Natural killer cell (primary cell): ENCODE measurements at places on chromosomes 5 and 9.

GRCh38 chr5:59180515-59180914, 597.6 kb downstream of the RAB3C start:
- DNase-seq, result no peak

DNA sequence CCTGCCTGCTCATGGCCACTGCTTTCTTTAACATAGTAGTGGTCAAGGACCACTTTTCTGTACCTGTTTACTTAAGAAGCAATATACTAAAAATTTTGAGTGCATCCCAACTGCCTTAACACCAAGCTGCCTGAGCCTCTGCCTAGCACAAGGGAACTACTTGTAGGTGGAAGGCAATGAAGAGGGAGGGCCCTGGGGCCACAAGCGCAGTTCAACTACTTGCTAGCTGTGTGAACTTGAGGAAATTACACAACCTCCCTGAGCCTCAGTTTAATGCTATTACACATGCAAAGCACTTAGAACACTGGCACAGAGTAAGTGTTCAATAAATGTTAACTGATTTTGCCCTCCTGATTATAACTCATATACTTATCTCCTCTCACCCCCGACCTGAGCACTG, 6.3 kb downstream of the ARL15 start:
- DNase-seq, result no peak

GRCh38 chr9:92711146-92711545, 41.2 kb upstream of the IPPK start:
- DNase-seq, result no peak

- DNase-seq, result no peak
Measured at GRCh38 chr5:133117912-133118445, 66.2 kb downstream of the HSPA4 start.

GRCh38 chr5:123753937-123754891, 242.2 kb downstream of the CSNK1G3 start:
- DNase-seq, result no peak

DNA sequence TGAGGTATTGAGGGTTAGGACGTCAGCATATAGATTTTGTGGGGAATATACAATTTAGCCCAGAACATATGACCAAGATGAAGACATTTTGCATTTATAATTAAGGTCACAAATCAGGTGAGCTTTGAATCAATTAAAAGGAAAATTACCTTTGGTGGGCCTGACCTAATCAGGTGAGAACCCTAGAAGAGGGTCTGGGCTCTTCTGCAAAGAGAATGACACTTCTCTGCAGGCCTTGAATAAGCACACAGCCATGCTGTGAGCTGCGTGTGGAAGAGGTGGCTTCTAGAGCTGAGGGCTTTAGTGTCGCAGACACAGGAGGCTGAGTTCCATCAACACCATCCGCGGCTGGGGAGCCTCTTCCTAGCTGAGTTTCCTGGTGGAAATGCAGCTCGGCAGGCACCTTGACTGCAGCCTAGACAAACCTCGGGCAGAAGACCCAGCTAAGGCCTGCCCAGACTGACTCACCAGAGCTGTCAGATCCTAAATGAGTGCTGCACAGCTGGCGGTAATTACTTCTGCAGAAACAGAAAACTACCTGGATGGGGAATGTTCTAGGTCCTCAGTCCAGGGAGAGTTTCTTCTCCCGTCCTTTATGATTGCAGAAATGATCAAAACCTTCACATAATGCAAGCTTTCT, 287.5 kb upstream of the IRX1 start:
- no peak for DNase-seq

- DNase-seq, result no peak
Measured at GRCh38 chr5:41670854-41671479, 160.6 kb upstream of the PLCXD3 start.

DNA sequence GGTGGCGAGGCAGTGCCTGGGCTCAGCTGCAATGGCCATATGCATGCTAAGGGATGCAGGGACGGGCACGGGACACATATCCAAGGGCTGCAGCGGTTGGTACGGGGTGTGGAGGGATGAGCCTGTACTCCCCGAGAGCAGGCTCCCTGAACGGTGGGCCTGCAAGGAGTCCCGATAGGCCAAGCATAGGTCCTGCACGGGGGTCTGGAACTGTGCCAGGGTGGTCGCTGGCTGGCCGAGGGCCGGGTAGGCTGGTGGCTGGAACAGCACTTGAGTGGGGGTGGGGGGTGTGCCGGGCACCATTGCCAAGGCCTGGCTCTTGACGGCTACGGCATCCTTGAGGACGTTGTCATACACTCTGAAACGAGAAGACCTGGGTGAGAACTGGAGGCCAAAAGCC, 24.1 kb downstream of the FABP6 start:
- DNase-seq, result no peak

DNA sequence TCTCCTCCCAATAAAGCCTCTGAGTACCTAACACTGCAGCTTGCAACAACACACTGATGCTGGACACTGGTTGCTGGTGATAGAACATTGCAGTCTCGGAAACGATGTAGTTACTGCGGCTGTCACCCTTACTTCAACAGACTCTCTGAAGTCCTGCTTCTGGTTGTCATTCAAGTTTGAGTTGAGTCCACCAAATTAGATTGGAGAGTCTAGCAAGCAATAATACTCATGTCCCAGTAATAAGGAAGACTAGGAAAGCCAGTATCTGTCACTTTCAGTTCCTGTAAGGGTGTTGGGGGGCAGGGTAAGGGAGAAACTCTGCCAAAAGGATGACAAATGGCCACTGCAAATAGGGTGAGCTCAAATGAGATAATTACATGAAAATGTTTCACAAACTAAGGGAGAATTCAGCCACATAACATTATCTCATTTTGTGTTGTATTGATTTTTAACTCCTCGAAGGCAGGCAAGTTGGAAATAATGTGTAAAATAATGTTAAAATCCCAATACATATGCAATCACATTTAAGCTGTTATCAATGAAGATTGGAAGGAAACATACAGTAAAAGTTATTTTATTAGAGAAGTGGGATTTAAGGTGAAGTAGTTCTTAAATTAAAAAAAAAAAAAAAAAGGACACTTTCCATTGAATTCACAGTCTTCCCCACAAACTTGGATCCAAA, 849 bp upstream of the IFT74 start:
- no peak for DNase-seq
